ENCODE measurements at places on chromosomes 13 and 19.

GRCh38 chr19:47413941-47414340, 5.4 kb downstream of the MEIS3 start:
- no peak for DNase-seq

DNA sequence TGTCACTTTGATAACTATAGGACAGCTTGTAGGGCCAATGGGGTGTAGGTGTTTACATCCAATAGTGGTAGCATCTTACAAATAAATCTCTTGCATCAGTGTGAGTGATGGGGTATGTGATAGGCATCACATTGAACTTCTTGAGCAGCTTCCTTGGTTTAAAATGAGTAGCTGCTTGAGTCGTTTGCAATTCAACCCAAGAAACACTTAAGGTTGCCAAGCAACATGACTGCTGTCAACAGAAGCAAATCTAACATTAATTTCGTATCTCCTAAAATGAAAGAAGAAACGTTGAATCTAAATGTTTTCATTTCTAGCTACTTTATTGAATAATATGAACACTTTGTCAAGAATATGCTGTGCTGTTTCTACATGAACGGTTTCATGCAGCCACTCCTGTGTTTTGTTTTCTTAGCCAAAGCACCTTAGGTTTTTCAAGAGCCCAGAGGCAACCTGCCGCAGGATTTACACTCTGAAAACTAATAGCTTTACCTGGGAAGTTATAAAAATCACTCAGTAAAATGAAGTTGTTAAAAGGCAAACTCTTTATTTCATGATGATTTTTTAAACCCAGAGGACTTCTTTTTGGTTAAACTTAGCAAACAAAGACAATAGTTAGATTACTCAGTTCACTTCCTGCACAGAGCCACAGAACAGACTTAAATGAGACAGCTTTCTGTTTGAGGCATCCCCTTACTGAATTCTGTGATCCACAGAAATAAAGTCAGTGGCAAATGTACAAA, 305.2 kb downstream of the MTUS2 start:
- no peak for DNase-seq

DNA sequence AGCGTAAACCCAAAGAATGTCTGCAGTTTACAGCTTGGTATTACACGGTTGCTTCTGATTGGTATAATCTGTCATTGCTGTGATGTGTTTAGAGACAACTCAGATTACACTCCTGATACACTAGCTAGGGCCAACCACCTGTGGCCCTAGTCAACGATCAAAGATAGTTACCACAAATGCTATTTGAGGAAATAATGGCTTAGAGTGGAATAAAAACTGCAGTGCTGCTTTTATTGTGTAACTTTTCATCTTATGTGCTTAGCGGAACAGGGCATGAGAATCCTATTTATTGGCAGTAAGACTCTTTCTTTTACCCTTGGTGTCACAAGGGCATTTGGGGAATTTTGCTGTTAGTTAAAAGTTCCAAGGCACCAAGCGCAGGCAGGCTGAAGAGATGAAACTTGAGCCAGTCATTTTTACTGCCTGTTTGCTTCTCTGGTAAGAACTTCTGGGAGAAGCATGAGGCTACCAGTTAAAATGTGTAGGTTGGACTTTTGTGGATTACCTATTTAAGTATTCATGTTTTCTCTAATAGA, 363.3 kb downstream of the KCNRG start:
- peak; percentile 21 for DNase-seq

- peak; percentile 14 for DNase-seq
Measured at GRCh38 chr19:54448040-54448773, 792 bp upstream of the LENG8 start.

- DNase-seq: no peak
Measured at GRCh38 chr13:100657881-100658315, 16.7 kb downstream of the TMTC4 start.

DNA sequence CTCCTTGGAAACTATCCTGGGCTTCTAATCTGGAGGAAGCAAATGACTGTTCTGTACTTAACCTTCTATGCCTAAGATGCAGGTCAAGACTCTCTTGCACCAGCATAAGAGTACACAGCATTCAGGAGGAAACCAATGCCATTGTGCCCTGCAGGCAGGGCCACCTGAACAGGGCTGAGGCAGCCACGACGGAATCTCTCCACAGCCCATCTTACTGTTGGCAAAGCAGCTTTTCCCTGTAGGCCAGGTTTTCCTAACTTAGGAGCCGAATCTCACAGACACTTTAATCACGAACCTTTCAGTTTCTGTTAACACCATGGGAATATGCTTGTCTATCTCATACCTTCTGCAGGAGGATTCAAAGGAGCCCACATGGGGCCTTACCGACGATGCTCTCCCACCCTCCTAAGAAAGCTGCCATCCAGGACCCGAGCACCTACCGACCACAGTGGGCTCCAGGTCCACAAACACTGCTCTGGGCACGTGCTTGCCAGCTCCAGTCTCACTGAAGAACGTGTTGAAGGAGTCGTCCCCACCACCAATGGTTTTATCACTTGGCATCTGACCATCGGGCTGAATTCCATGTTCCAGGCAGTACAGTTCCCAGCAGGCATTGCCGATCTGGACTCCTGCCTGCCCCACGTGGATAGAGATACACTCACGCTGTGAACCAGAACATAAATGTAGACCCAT, 2.6 kb downstream of the TUBA3C start:
- DNase-seq: no peak

DNA sequence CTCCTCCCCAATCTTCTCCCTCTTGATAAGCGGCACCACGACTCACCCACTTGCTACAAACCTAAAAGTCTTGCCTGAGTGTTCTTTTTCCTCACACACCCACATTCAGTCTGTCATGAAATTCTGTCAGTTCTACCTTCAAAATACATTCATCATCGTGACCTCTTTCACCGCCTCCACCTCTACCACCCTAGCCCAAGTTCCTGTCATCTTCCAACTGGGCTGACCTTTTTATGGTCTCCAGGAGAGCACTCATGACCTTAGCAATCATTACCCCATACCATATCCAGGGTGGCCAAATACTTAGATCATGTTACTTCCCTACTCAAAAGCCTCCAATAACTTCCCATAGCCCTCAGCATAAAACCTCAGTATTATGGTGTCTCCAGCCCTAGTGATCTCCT, 110.4 kb upstream of the TSC22D1 start:
- no peak for DNase-seq

DNA sequence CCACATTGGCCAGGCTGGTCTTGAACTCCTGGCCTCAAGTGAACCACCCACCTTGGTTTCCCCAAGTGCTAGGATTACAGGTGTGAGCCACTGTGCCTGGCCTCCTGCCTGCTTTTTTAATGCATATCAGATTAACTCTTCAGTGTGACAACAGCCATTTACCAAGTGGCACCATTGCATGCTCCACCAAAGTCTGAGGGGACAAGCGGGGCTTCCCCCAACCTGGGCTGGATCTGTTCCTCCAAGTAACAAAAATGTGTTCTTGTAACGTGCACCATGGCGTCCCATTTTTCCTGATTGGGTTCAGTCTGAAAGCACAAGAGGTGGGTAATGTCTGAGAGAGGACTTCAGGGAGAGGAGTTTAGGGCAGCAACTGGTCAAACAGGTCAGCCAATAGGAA, 77.8 kb downstream of the TEX29 start:
- no peak for DNase-seq
